ENCODE measurements at places on chromosomes 1 and 21. TPM values are rescaled to one million over a fixed set of nuclear protein-coding genes. Genes with fewer than 3 reads are reported as not detected.

GRCh38 chr1:212477680-212478466 lies 45.2 kb downstream of the NENF start:
- peaks cover 7% of the 10 kb centered on the region for H3K4me1 ChIP-seq
- DNase-seq, result no peak
- H3K4me3 ChIP-seq, result no peak overlapping the region
- no peaks in the 10 kb centered on the region for H3K36me3 ChIP-seq
- no peak overlapping the region for H3K27ac ChIP-seq
- no peaks in the 10 kb centered on the region for H3K27me3 ChIP-seq

GRCh38 chr1:56477164-56478111 lies 101.9 kb downstream of the PLPP3 start:
- no peaks in the 10 kb centered on the region for H3K27me3 ChIP-seq
- H3K27ac ChIP-seq, result peak overlapping the region; percentile 92
- H3K4me1 ChIP-seq, result peaks cover 6% of the 10 kb centered on the region
- H3K4me3 ChIP-seq, result peak overlapping the region; percentile 46

ANGPTL1 gene
- 18.4 TPM for total RNA-seq

DNA sequence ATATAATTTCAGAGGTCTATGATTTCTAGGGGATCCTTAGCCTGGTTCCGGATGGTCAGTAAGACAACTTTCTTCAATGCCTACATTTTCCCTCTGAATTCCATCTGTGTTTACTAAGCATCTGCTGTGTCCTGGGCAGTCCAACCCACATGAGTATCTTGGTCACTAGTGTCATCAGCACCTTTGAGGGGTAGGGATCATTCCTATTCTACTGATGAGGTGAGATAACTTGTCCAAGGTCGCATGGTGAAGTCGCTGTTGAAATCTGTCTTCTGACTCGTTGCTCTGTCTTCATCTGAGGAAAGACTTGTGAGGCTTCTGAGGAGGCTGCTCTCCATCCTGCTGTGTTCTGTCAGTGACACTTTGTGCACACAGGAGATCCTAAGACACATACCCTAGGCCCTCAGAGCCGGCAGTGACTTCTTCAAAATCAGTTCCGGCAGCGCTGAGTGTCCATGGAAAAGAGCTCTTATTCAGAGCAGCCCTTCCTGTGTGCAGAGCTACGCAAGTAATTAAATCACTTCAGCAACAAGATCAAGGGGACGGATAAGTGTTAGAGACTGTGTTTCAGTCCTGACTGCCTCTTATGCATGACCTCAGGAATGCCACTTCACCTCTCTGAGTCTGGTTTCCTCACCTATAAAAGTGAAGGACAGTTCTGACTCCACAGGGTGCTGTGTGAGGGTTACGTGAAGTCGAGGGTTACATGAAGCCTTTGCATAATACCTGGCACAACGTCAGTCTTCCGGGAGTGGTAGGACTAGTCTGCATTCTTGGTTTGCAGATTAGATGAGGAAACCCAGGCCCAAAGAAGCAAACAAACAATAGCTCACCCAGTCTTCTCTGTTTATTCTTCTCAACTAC lies 28.4 kb downstream of the AK2 start:
- H3K27me3 ChIP-seq, result no peaks in the 10 kb centered on the region
- peak; percentile 43 for DNase-seq
- H3K4me1 ChIP-seq, result peaks cover 15% of the 10 kb centered on the region
- peak overlapping the region; percentile 37 for H3K27ac ChIP-seq
- no peak overlapping the region for H3K4me3 ChIP-seq
- H3K36me3 ChIP-seq, result peaks cover 17% of the 10 kb centered on the region

DNA sequence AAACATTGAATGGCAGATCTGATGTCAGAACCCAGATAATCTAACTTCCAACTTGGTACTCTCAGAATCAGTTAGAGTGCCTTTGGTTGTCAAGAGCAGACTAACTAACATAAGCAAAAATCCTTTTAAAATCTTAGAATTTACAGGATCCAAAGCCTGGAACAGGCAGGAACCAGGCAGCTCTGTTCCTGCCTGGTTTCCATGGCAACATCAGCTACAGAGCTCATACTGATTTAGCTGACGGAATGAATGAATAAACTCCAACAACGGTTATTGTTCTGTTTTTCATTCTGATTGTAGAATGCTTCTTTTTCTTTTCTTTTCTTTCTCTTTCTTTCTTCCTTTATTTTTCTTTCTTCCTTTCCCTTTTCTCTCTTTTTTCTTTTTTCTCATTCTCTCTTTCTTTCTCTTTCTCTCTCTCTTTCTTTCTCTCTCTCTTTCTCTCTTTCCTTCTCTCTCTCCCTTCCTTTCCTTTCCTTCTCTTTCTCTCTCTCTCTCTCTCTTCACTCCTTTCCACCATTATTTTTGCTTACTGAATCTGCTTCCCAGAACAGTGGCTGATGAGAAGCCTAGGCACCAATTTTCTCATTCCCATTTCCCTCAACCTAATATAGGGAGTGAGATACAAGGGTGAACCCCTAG lies 121.6 kb downstream of the RGS7 start:
- DNase-seq, result peak; percentile 15
- H3K4me1 ChIP-seq, result no peaks in the 10 kb centered on the region
- H3K27me3 ChIP-seq, result no peaks in the 10 kb centered on the region
- no peak overlapping the region for H3K27ac ChIP-seq

DNA sequence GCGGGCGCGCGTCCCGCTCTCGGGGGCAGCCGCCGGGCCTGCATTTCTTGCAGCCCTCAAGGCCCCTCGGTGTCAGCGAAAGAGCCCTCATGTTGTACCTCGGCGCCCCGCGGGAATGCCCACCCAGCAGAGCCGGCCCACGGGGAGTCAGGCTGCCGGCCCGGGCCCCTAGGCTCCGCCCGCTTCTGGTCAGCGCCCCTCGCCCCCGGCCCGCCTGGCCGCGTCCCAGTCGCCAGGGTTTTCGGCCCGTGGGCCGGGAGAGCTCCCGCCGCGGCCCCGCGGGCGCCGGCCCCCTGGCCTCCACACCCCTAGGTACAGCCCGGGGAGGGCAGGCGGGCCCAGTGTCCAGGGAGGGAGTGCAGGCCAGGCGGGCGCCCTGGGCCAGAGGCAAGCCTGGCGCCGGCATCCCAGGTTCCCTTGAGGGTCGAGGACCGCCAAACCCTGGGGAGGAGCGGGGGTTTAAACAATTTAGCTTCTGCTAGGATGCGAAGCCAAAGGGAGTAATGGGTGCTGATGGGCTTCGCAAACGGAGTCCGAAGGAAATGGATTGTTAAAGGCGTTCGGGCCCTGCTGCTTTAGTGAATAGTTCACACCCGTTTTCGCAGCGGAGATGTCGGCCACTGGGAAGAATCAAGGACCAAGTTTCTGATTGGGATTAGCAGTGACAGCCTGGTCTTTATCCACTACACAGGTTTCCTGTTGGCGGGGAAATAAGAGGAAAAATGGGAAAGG lies 486 bp upstream of the KCNA3 start:
- DNase-seq, result no peak
- no peaks in the 10 kb centered on the region for H3K4me1 ChIP-seq

- no peak overlapping the region for H3K4me3 ChIP-seq
- no peaks in the 10 kb centered on the region for H3K27me3 ChIP-seq
- H3K36me3 ChIP-seq, result no peaks in the 10 kb centered on the region
- peaks cover 37% of the 10 kb centered on the region for H3K4me1 ChIP-seq
- H3K27ac ChIP-seq, result no peak overlapping the region
Observed at GRCh38 chr1:183283286-183283685, 97.2 kb downstream of the LAMC2 start.

GRCh38 chr1:3032371-3033039 lies 11.2 kb downstream of the ACTRT2 start:
- no peaks in the 10 kb centered on the region for H3K4me1 ChIP-seq
- no peaks in the 10 kb centered on the region for H3K36me3 ChIP-seq
- H3K27ac ChIP-seq, result no peak overlapping the region
- peaks cover 7% of the 10 kb centered on the region for H3K27me3 ChIP-seq
- peak; percentile 41 for DNase-seq

LRRC53 gene
- not detected for total RNA-seq

DNA sequence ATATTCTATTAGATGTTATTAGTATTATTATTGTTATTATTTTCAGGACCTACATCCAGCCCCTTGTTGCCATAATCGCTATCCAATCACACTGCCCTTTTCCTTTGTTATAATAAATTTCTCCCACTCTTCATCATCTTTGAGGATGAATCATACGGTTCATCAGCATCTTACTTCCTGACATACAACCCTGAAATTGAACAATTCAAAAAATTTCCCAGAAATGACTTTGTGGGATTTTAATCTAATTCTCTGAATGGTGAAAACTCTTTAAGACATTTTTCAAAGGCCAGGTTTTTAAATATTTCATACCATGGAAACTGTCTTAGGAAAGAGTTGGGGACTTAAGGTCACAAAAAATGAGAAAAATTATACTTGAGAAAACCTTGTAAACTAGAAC lies 353.5 kb downstream of the ST6GALNAC3 start:
- H3K4me3 ChIP-seq, result no peak overlapping the region
- H3K27me3 ChIP-seq, result no peaks in the 10 kb centered on the region
- H3K36me3 ChIP-seq, result no peaks in the 10 kb centered on the region
- no peaks in the 10 kb centered on the region for H3K4me1 ChIP-seq
- DNase-seq, result no peak

DNA sequence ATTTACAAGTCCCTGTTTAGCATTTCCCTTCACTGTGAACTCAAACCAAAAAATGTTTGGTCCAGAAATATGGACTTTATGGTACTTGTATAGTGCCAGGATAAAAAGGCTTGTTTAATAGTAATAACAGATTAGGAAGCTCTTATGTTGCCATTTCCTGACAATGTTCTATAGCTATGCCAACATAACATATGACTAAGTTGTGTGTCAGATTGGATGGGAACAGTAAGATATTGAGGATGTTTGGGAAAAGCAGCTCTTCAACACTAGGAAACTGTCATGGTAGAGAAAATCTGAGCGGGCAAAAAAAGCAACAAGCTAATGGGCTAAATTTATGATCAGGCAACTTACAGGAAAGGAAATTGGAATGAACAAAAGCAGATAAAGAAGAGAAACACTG lies 287.1 kb upstream of the ADGRL4 start:
- H3K27me3 ChIP-seq, result no peaks in the 10 kb centered on the region
- no peaks in the 10 kb centered on the region for H3K4me1 ChIP-seq

- H3K36me3 ChIP-seq, result peaks cover 14% of the 10 kb centered on the region
- no peaks in the 10 kb centered on the region for H3K27me3 ChIP-seq
- DNase-seq, result no peak
- no peak overlapping the region for H3K4me3 ChIP-seq
- no peak overlapping the region for H3K27ac ChIP-seq
Observed at GRCh38 chr1:21706151-21706835, 37.1 kb upstream of the RAP1GAP start.

DNA sequence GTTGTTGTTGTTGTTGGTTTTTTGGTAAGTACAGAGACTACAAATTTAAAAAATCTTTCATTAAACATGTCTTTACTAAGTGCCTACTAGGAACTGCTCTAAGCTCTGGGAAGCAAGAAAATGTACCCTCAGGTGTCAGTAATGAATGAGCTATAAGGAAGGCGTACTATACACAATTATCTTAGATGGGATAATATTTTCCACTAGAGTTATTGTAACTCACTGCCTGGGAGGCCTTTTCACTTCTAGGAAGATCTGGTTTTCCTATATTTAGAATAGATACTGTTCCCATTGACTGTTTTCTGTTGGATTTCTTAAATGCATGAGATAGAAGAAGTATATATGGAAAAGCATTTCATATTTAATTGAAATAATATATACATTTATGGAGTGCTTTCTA lies 19.6 kb downstream of the CLIC4 start:
- DNase-seq, result no peak
- H3K27ac ChIP-seq, result no peak overlapping the region
- H3K4me3 ChIP-seq, result no peak overlapping the region
- H3K4me1 ChIP-seq, result peaks cover 9% of the 10 kb centered on the region
- H3K27me3 ChIP-seq, result no peaks in the 10 kb centered on the region

RBM34 gene
- 31.7 TPM for total RNA-seq

DNAH14 gene
- total RNA-seq, result 61.3 TPM

LCE1F gene
- total RNA-seq, result not detected

ERO1B gene
- 15.3 TPM for total RNA-seq

- no peak overlapping the region for H3K4me3 ChIP-seq
- H3K27me3 ChIP-seq, result no peaks in the 10 kb centered on the region
- H3K36me3 ChIP-seq, result no peaks in the 10 kb centered on the region
- no peaks in the 10 kb centered on the region for H3K4me1 ChIP-seq
Observed at GRCh38 chr1:217211486-217211885, 419.4 kb downstream of the GPATCH2 start.

AMY1C gene
- total RNA-seq, result 22.2 TPM

DYNLT4 gene
- 1.7 TPM for total RNA-seq

C4BPB gene
- total RNA-seq, result 4.2 TPM
